ENCODE measurements at places on chromosomes 6 and 20.
A peak's percentile ranks its signal among the peaks of the same experiment; 100 is the strongest.

GRCh38 chr20:37520419-37520955 is 563 bp upstream of the NNAT start:
- DNase-seq = no peak

DNA sequence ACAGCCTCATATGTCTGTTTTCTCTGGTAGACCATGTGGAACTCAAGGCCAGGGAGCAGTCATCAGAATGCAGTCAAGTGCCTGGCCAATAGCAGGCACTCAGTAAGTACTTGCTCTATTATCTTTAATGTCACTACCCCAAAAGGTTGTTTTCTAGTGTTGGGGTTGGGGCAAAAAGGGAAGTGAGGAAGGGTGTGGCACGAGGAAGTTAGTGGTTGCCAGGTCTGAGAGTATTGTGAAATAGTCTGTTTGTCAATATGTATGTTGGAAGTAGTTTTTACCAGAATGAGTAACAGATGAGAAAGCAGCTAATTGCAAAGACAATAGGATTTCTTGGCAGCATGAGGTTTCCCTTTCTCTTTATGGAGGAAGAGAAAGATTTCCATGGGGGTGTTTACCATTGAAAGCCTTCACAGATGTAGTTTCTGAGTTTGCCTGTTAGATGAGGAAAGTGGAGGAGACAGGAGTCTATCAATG is 59.5 kb upstream of the ARMH2 start:
- no peak for DNase-seq

DNA sequence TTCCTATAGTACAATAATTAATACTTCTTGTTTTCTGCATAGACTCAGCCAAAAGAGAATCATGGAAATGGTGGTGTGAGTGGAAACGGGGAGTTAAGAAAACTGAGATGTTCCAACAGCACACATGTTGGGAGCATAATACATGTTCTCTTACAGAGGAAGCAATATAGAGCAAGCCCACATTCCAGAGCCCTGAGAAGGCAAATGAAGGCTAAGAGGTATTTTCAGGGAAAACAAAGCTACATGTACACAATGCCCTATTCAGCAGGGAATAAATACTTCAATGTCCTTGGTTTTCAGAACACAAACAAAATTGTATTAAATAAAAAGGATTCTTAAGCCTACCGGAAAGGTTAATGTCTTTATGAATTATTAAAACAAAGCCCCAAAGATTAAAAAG is 35.1 kb upstream of the SMIM8 start:
- no peak for DNase-seq

DNA sequence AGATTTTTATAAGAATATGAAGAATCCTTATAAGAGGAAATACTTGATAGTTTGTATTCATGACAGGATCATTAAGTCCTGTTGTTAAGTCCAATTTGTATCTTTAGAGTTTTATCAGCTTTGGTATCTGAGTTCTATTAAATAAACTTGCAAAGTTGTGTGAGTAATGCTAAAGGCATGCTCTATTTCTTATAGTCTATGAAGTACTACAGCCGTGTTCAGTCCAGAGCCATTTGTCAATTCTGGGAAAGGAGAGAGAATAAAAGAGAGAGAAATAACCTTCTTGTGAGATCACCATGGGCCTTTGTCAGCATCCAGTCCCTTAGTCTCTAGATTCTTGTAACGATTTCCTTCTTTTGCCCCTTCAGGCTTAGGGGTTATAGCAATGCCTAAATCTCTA is 181.2 kb upstream of the POU3F2 start:
- DNase-seq = no peak

GRCh38 chr20:10524643-10525042 is 89.5 kb downstream of the SLX4IP start:
- DNase-seq = no peak

DNA sequence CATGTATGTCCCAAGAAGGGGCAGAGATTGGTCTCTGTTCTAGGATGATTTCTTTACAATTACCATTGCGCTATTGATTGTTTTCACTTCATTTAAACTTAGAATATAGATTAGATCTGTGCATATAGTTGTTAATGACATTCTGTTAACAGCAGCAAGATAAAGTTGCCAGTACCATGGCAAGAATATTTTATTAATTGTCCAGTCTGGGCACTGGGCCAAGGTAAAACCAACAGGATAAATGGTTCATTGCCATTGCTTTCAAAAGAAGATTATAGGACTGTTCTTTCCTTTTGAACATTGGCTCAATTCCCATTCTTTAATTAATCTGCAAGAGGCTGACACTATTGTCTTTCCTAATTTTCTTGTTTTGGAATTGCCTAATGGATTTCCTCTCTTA is 592.4 kb downstream of the RFPL4B start:
- DNase-seq = no peak

GRCh38 chr20:31681128-31681727 is 41.4 kb downstream of the BCL2L1 start:
- no peak for DNase-seq

GRCh38 chr20:49646126-49646525 is 67.6 kb downstream of the B4GALT5 start:
- no peak for DNase-seq

- no peak for DNase-seq
These were observed 16.8 kb downstream of the SOX4 start for GRCh38 chr6:21610341-21610740.

GRCh38 chr6:43630980-43631619 is 2.0 kb upstream of the GTPBP2 start:
- DNase-seq = no peak

- no peak for DNase-seq
These were observed 11.2 kb downstream of the RNGTT start for GRCh38 chr6:88952065-88952704.

- DNase-seq = no peak
These were observed 74.5 kb downstream of the DACT2 start for GRCh38 chr6:168244961-168245551.

GRCh38 chr20:5364997-5365597 is 48.3 kb upstream of the PROKR2 start:
- DNase-seq = no peak

DNA sequence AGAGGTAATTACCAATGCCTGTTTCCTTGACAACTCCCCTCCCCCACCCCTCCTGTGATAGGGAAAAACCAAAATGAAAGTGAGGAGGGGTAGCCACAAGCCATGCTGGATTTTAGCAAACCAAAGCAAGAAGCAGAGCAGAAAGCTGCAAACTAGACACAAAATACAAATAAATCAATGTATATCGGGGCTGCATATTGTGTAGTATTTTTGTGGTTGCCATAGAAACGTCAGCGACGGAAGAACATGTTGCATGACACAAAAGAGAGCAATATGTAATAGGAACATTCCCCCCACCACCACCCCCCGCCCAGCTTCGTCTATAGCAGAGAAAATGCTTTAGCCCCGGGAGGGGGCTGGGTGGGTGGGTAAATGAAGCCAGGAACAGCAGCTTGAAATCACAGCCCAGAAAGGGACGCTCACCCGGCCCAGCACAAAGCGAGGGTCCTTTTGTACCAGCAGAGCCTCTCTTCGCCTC is 548 bp downstream of the AGPAT4 start:
- DNase-seq = no peak

- DNase-seq = no peak
These were observed 30.9 kb downstream of the SLC2A12 start for GRCh38 chr6:134021396-134022122.

DNA sequence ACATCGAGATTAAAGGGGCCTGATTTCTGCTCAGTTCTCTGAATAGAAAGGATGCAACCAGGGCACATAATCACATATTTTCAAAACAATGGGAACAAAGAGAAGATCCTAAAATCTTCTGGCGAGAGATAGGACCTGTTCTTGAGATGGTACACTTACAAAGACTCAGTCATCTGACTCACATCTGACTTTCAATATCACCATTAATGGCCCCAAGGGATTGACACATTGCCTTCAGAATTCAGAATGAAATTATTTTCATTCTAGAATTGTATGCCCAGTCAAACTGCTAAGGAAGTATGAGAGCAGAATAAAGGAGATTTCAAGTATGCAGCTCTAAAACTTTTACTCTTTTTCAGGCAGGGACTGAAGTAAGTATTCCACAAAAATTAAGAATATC is 240.7 kb upstream of the POU3F2 start:
- no peak for DNase-seq

- DNase-seq = no peak
These were observed 65.5 kb upstream of the F13A1 start for GRCh38 chr6:6386010-6386409.

- DNase-seq = no peak
These were observed 14.4 kb downstream of the RARS2 start for GRCh38 chr6:87575423-87575822.

GRCh38 chr6:14874975-14875480 is 370.8 kb upstream of the JARID2 start:
- no peak for DNase-seq

DNA sequence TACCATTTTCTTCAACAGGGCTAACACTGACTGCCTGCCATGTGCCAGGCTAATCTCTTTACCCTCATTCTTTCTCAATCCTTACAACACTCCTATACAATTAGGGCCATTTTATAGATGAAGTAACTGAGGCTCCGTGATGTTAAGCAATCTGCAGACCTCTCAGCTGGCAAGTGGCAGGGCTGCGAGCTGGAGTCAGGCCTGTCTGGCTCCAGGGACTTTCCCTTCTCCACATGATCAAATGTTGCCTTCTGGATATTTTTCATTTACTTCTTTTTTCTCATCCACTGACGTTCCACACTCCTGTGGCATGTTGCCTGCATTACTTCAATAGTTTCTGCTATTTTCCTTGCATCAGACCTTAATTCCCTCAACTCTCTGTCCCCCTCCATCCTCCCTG is 55.2 kb upstream of the TAGAP start:
- no peak for DNase-seq

DNA sequence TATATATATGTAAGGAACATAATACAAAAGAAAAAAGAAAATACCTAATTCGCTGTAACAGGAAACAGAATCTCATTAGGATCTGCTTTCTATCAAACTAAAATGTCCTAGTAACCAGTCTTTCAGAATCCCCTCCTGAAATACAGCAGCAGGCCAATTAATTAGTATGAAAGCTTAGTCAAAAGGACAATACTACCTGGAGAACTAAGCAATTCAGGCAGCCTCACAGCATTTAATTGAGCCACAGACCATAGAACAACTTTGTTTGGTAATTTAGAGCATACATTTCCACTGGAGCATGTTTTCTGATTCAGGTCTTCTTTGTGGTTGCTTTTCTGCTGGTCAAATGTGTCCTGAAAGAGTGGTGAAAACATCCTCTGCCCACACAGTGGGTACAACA is 516.0 kb downstream of the LMBRD1 start:
- no peak for DNase-seq

GRCh38 chr20:47305667-47306066 is 50.8 kb downstream of the ZMYND8 start:
- DNase-seq = no peak

DNA sequence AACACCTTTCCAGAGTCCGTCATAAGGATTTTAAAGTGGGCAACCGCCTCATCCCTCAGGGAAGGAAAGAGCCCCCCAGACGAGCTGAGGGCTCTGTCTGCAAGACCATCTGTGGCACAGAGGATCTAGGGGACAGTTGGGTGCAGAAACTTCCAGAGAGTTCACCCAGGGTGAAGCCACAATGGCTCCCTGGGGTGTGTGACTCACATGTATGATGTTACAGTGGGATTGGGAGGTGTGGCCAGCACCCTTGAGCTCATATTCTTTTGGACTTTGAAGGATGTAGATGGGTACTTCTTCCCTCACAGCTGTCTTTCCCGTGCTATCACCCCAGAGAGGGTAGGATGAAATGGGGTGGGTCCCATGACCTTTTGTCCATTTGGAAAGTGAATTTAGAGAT is 95.5 kb downstream of the NCR2 start:
- DNase-seq = no peak

- no peak for DNase-seq
These were observed 83.8 kb upstream of the NXT1 start for GRCh38 chr20:23266530-23267398.

DNA sequence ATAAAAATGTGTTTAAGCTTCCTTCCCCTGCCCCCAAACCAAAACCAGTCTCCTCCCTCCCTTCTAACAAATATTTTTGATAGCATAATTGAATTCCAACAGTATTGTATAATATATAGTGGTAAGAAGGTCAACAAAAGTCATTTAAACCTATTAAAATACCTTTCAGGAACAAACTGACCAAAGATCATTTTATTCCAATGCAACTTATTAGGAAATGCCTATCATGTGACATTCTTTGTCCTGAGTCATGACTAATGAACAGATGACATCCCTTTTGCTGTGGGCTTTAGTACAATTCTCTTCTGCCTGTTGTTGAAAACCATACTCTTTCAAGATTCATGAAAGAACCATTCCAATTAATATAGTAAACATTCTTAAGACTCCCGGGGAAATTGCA is 51.5 kb upstream of the TRAF3IP2 start:
- DNase-seq = no peak

GRCh38 chr6:130420911-130421310 is 55.1 kb downstream of the TMEM200A start:
- no peak for DNase-seq

DNA sequence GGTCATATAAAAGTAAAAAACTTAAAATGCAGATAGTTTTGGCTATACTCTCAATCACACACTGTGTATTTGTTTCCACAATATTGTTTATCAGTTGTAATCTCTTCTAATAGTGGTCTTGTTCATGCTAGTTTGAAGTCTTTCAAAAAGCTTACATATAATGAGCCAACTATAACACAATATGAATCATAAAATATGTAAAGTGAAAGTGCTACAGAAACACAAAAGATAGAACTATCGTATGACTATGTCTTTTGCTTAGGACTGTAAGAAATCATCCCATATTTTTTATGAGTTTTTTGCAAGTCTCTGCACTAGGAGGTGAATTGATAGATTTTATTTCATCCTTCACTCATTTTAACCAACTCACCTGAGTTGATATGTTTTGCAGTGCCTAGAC is 136.0 kb downstream of the MMUT start:
- DNase-seq = no peak

- no peak for DNase-seq
These were observed 148.3 kb downstream of the TFAP2B start for GRCh38 chr6:50966986-50967385.

GRCh38 chr6:160049346-160049745 is 72.3 kb upstream of the SLC22A1 start:
- no peak for DNase-seq

DNA sequence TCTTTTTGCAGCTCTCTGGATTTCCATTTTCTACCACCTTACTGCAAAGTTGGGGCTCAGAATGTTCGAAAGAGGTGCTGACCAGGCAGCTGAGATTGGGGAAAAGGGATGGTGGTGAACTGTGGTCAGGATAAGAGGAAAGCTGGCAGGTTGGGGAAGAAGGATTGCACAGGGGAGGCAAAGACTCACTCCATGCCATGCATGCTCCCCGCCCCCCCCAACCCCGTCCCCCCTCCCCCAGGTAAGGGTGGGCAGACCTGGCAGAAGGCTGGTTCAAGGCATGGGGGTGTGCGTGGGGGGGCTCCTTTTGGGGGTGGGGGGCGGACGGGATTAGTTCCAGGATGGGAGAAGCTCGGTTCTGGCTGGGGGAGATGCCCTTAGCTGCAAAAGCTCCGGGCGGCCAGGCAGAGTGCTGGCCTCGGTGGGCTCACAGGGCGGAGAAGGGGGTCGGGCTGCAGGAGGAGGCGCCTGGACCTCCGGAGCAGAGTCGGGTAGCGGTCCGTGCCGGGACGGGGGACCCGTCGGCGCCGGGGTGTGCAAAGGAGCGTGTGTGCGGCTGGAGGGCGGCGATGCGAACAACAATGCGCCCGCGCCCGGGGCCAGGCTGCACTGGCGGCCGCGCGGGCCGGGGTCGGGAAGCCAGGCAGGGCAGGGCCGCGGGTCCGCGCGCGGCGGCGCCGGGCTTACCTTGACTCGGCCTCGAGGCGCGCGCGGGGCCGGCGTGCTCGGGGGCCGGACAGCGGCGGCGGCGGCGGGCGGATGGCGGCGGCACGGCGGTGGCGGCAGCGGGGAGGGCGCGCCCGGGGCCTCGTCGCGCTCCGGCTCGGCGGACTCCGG is 880 bp downstream of the ADNP start:
- DNase-seq = peak; percentile 55

All from activated CD4-positive, CD25-positive, alpha-beta regulatory T cell treated with anti-CD3 and anti-CD28 coated beads, Interleukin-2, amount 50 U/mL, for 72 hours (primary cell).